ENCODE measurements at places on chromosomes 13 and 19.
A peak's percentile ranks its signal among the peaks of the same experiment; 100 is the strongest.

DNA sequence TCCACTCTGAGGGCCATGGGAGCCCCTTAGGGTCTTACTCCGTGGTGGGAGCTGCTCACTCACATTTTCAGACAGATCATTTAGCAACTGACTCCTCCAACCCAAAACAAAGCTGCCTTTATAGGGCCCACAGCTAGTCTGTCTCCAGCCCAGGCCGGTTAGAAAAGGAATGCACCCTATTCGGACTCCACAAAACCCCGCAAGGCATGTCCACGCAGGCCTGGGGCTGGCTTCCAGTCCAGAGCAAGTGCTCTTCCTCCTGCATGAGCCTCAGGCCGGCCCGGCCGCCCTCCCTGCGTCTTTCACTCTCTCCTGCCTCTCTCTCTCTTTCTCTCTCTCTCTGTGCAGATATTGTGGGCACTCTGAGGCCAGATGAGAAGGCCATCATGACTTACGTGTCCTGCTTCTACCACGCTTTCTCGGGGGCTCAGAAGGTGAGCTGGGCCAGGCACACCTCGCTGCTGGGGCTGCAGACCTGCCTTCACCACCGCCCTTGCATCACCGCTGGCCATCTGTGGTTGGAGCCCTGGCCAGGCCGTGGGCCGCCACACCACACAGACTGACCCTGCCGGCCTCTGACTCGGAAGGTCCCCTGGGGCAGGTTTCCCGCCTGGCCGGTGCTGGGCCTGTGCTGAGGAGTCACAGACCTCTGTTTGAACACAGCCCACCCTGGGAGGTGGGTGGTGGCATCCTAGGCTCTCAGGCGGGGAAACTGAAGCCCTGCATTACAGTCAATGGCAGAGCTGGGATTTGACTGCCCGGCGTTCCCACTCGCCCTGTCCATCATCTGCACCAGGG is 33.1 kb downstream of the CAPN12 start:
- no peak for DNase-seq

GRCh38 chr13:42422681-42423080 is 150.7 kb downstream of the AKAP11 start:
- DNase-seq, result no peak

GRCh38 chr13:62067821-62068220 is 652.2 kb upstream of the PCDH20 start:
- no peak for DNase-seq

- peak; percentile 5 for DNase-seq
Measured at GRCh38 chr19:13430790-13431582, 75.3 kb downstream of the CACNA1A start.

DNA sequence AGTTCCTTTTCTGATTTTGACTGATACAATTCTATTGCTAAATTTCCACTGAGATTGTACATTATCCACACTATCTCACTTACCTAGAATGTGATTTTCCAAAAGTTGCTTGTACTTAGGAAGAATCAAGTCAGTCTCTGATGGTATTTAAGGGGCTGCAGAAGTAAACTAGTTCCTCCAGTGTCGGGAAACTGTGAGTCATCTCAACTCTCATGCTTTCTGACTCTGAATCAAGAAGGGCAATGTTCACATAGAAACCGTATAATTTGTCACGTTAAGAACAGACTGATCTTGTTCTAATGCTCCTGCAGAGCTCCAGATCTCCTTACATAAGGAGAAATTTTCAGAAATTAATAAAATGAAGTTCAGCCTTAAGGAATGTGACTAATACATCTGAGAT is 369.3 kb downstream of the KLF5 start:
- DNase-seq, result no peak

DNA sequence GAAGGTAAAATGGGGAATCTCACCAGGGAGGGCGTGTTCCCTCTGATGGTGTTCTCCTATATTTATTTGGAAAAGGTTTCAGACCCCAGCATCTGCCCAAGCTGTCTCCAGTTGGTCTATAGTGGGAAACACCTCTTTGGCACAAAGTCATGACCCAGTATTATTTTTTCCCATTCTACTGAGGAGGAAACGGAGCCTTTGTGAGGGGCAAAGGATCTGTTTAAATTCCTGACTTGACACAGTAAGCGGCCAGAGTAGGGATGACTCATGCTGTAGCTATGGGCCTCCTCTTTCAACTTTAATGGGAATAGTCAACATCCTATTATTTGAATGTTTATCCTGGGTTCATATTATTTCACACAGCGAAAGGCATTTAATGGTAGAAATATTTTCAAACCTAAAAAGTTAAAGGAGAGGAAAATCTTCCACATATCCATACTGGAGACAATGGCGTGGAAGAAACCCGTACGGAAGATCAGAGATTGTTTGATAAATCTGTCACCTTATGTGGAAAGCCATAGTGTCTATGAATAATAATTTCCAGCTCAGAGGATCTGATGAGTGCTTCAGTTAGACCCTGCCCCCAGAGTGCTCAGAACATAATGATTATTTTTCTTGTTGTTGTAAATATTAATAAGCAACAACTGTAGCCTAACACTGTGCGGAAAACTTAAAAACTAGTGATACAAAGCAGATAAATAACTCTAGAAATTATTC is 126.0 kb downstream of the FOXO1 start:
- peak; percentile 36 for DNase-seq

GRCh38 chr13:91894316-91894715 is 495.9 kb downstream of the GPC5 start:
- no peak for DNase-seq

GRCh38 chr13:33639158-33639557 is 178.8 kb upstream of the RFC3 start:
- DNase-seq, result no peak

GRCh38 chr13:25741796-25742195 is 310.0 kb downstream of the SHISA2 start:
- no peak for DNase-seq

GRCh38 chr13:84917252-84917878 is 881.9 kb downstream of the SLITRK6 start:
- DNase-seq, result peak; percentile 5

DNA sequence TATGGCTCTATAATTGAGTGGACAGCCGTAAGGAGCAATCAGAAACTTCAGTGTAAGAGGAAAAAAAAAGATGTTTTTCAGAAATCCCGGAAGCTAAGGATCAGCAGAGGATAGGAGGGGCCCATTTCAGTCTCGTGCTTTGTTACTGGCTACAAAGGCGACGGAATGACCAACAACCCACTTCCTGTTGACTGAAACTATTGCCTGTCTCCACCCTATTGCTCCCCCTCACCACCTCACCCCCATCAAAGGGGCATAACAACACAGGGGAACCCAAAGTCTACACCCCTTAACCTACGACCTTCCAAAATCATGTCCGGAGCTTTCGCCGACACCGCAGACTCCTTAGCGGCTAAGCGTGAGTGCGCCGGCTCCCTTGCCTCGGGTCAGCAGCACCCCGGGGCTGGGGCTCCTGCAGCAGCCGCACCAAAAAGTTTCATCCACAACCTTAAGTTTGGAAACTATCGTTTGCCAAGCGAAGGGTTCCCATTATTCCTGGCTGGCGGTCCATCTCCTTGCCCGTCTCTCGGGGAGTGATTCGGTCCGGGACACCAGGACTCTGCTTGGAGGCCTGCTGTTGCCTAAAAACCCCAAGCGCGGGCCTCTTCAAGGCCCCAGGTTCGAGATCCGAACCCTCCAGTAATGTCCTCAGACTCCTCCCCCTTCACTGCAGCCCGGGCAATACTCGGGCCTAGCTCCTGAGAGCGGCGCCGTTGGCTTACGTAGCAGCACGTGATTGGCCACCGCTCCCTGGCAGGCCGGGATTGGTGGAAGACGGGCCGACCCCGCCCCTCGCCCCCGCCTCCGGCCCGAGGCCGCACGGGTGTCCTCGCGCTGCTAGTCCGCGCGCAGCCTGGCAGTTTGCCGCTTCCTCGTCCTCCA is at the start of gene TPP2:
TSS of gene TPP2 (plus strand) at position 840 of the 882 bp plus-strand sequence. CDS start 53 bp downstream, outside the sequence.
- DNase-seq, result peak; percentile 95

GRCh38 chr13:76837801-76838200 is 48.4 kb downstream of the KCTD12 start:
- DNase-seq, result no peak

DNA sequence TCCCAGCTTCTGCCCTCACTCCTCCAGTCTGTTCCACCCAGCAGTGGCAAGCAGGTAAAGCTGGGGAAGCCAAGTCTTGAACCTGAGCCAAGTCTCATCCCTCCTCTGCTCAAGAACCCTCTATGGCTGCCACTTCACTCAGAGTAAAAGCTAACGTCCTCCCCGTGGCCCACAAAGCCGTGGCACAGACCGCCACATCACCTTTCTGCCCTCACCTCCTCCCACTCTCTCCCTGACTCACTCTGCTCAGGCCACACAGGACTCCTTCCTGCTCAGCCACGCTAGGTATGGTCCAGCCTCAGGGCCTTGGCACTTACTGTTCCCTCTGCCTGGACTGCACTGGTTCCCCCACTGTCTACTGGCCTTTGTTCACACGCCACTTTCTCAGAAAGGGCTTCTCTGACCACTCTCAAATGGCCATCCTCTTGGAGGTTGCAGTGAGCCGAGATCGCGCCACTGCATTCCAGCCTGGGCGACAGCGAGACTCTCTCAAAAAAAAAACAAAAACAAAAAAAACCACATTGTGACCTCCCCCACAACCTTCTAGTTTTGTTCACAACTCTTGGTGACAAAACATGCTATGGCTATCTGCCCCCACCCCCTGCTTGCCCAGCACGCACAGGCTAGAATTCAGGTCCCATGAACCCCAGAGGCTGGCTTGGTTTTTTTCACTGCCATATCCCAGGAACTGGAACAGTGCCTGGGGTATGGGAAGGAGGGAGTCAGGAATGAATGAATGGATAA is 15.8 kb downstream of the NDUFB7 start:
- no peak for DNase-seq

- DNase-seq, result no peak
Measured at GRCh38 chr13:49305792-49306425, 58.2 kb downstream of the CDADC1 start.

DNA sequence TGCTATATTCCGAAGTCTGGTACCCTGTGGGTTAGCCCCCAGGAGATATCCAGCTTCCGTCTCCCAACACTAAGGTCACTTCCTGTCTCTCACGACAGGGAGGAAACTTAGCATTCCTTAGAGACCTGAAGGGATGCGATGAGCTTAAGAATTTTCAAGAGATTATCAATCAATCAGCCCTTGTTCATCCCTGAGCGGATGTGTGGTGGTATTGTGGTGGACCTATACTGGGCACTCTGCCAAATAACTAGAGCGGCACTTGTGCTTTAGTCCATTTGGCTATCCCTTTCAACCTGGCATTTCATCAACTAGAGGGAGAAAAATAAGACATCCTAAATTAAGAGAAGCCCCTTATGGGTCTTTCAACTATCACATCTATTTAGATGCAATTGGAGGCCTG is 30.9 kb upstream of the ZNF562 start:
- DNase-seq, result no peak

- no peak for DNase-seq
Measured at GRCh38 chr13:74046431-74046830, 87.8 kb downstream of the KLF12 start.

- no peak for DNase-seq
Measured at GRCh38 chr13:104270731-104271130, 1204.5 kb upstream of the SLC10A2 start.

DNA sequence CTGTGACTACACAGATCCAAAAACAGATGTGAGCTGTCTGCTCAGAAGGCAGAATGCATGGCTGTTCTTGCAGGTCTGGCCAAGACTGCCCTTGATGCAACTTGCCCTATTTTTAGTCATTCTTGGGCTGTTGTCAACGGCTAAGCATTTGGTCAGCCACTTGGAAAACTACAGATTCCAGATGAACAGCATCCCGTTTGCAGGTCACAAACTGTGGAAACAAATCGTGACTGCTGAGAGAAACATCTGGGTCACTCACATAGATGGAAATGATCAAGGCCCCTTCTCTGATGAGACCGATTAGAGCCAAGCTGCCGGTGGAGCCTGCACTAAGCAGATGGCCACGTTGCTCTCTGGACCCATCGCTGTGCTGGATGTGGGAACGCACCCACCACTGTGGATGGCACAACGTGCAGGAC is 15.4 kb upstream of the METTL21C start:
- DNase-seq, result no peak

GRCh38 chr19:49524812-49525455 is 2.9 kb upstream of the RCN3 start:
- no peak for DNase-seq

GRCh38 chr19:31541396-31541795 is 192.2 kb upstream of the TSHZ3 start:
- no peak for DNase-seq

DNA sequence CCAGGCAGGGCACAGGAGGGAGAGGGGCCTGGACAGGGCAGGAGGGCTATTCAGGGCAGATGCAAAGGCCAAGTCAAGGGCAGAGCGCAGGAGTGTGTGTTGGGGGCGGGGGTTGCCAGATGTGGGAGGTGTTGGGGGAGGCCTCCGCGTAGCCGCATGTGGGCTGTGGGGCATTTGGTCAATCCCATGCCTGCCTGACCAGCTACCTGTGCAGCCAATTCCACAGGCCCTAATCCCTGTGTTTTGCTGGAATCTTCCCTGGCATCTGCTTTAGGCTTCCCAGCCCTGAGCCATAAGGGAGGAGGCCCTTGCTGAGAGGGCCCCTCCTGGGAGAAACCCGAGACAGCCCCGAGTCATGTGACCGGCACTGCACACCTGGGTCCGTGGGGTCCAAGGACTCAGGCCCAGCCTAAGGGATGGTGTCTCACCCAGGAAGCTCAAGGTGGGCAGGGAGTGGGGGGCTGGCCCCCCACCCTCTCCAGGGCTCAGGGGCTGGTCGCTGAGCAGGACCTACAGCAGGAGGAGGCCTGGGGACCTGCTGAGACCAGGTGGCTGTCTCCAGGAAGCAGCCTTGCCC is 20.3 kb downstream of the RFX1 start:
- no peak for DNase-seq

DNA sequence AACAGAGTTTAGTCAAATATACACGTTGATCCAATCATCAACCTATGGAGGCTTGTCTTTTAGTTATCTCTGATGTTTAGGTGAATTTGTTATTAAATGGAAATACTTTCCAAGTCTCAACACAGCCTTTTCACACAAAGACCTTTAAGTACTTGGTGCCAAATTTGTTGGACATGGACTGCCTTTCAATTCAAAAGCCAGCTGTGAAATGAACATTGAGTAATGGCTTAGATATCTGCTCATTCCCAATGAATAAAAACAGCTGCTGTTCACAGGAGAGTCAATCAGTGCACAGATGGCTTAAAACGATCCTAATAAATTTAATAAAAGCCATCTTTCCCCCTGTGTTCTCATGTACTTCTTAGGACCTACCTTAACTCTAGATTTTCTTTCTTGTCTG is 19.9 kb upstream of the DHRS12 start:
- no peak for DNase-seq

- no peak for DNase-seq
Measured at GRCh38 chr19:50328224-50328872, 829 bp downstream of the KCNC3 start.

DNA sequence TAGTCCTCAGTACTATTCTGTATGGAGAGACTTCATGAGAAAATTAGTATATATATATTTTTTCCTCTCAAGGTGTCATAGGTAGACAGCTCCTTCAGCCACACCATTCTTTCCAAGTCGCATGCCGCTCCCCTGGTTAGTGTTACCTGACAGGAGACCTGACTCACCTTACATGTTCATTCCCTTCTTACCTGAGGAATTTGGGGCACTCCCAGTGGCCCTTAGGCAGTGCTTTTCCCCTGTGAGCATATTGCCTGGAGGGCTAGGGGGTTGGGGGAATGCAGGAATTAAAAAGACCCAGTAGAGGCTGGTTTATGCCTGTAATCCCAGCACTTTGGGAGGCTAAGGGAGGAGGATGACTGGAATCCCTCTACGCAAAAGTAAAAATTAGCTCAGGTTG is 9.0 kb upstream of the ACTN4 start:
- DNase-seq, result no peak

GRCh38 chr13:97185291-97185690 is 36.8 kb upstream of the MBNL2 start:
- DNase-seq, result no peak

Measured in fibroblast of skin of left biceps (primary cell).